ENCODE measurements at places on chromosomes 2 and 18.

GRCh38 chr2:8954990-8955389 lies 48.5 kb downstream of the MBOAT2 start:
- no peak for DNase-seq

GRCh38 chr2:161599842-161600241 lies 24.4 kb upstream of the SLC4A10 start:
- no peak for DNase-seq

DNA sequence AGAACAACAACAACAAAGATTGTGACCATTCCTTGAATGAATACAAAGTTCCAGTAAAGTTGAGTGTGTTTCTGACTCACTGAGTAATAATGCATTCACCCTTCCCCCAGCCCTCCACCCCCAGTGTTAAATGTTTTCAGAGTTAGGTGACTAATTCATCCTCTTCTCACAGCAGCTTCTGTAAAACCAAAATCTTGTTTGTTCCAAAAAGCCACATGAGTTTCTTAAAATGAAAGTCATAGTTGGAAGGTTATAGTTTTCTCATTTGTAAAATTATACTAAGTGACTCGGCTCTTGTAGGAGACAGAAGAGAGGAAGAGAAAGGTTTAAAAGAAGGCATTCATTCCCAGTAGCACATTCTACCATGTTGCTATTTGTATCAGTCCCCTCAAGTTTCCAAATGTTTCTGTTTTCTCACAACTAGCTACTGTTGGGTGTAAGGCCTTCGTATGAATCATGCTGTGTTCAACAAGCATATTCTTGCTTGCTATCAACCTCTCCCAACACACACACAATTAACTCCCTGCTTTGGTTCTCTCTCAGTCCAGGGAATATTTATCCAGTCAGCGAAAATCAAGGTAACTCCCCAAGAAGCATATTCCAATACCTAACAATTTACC lies 75.3 kb downstream of the MBD2 start:
- no peak for DNase-seq

- no peak for DNase-seq
These were observed 33.9 kb downstream of the MAP3K20 start for GRCh38 chr2:173109253-173110188.

GRCh38 chr2:233241803-233242202 lies 9.7 kb upstream of the ATG16L1 start:
- DNase-seq = no peak

GRCh38 chr2:47486841-47487497 lies 84.0 kb downstream of the MSH2 start:
- no peak for DNase-seq

Data from sciatic nerve (tissue), 2 donors.